ENCODE measurements at places on chromosomes 3 and 15.

- no peak for DNase-seq
Measured at GRCh38 chr15:54839379-54839778, 357.4 kb downstream of the RSL24D1 start.

GRCh38 chr3:183987000-183987600 lies 30.6 kb downstream of the ABCC5 start:
- DNase-seq = no peak

GRCh38 chr3:123792473-123793201 lies 91.5 kb downstream of the MYLK start:
- DNase-seq = no peak

DNA sequence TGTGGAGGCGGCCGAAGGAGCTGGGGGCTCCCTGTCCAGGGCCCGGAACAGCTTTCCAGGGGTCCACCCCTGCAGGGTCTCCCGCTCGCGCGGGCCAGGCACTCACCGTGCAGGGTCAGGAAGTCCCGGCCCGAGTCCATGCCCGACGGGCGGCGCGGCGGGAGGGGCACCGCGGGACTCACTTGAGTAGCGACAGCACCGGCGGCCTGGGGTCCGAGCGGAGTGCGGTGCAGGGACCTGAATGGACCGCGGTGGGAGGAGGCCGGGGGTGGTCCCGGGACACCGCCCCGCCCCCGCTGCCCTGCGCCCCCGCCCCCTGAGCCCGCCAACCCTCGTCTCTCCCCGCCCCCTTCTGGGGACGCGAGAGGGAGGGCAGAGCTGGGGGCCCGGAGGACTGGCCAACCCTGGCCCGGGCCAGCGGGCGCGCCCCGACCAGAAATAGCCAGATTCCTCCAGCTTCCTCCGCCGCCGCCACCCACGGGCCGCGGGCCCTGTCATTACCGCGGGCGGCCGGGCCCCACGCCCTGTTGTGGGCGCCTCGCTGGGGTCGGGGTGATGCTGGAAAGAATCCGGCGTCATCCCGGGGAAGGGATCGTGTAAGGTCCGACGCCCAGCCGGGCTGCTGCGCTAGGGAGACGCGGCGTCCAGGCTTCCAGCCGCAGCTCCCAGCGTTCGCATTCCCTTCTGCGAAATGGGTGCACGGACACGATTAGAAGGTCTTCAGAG lies at the start of gene PLCD1:
PLCD1 (minus strand) TSS at position 243 of the 726 bp plus-strand sequence; CDS start at position 140, 103 bp downstream.
- DNase-seq = peak; percentile 68

DNA sequence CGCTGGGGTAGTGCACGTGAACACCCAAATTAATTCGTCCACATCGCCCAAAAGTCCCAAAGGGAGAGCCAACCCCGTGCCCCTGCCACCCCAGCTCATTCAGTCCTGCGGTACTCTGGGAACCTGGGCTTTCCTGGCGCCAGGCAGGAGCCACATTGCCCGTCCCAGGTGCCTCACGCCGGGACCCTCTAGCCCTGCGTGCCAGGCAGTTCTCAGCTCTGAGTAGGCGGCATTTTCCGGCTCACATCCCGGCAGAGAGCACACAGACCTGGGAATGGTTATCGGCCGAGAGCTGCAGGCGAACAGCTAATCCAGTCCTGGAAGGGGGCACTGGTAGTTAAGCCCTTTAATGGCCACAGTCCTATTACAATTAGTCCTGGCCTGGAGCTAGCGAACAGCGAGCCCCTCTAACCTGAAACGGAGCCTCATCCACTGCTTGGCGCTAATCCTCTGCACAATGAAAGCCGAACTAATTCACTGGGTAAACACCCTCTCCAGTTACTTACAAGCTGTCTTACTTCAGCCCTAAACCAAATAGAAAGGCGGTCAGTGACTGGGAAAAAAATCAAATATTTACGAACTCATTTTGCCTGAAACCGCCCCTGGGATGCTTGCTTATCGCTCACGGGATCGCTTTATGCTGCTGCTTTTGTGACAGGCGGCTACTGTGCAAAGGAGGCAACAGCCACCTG lies 254.6 kb upstream of the SOX14 start:
- DNase-seq = no peak

All from activated naive CD4-positive, alpha-beta T cell treated with anti-CD3 and anti-CD28 coated beads, Interleukin-2, amount 10 ng/mL, durations not matched to agents 7 days and 5 days (primary cell).